Psoas muscle (tissue), 8 donors: ENCODE measurements at places on chromosomes 4 and X. TPM values are rescaled to one million over a fixed set of nuclear protein-coding genes. Genes with fewer than 3 reads are reported as not detected.
A peak's percentile ranks its signal among the peaks of the same experiment; 100 is the strongest.

GRCh38 chr4:14419516-14419915, 582.8 kb upstream of the CPEB2 start:
- H3K4me3 ChIP-seq: no peak overlapping the region
- no peaks in the 10 kb centered on the region for H3K4me1 ChIP-seq
- no peak for DNase-seq
- H3K27me3 ChIP-seq: no peaks in the 10 kb centered on the region
- no peak overlapping the region for H3K27ac ChIP-seq

DNA sequence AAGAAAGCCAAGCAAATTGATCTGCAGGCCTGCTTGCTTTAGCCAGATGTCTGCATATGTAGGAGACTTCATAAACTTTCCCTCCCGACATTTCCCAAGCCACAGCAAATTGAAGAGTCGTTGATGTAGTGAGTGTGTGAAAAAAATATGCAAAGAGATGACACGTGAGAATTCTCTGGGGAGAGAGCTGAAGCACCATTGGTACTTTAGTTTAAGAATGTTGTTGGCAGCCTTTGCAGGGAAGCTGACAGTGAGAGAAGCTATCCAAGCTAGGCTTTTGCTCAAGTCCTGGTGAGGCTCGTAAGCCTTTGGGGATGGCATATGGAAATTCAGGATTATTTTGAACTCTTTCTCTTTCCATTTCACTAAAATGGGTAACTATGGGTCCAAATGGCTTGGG, 87.5 kb downstream of the GLRA2 start:
- no peak for DNase-seq
- H3K4me1 ChIP-seq: no peaks in the 10 kb centered on the region
- H3K27ac ChIP-seq: no peak overlapping the region
- H3K36me3 ChIP-seq: no peaks in the 10 kb centered on the region
- no peak overlapping the region for H3K4me3 ChIP-seq

DNA sequence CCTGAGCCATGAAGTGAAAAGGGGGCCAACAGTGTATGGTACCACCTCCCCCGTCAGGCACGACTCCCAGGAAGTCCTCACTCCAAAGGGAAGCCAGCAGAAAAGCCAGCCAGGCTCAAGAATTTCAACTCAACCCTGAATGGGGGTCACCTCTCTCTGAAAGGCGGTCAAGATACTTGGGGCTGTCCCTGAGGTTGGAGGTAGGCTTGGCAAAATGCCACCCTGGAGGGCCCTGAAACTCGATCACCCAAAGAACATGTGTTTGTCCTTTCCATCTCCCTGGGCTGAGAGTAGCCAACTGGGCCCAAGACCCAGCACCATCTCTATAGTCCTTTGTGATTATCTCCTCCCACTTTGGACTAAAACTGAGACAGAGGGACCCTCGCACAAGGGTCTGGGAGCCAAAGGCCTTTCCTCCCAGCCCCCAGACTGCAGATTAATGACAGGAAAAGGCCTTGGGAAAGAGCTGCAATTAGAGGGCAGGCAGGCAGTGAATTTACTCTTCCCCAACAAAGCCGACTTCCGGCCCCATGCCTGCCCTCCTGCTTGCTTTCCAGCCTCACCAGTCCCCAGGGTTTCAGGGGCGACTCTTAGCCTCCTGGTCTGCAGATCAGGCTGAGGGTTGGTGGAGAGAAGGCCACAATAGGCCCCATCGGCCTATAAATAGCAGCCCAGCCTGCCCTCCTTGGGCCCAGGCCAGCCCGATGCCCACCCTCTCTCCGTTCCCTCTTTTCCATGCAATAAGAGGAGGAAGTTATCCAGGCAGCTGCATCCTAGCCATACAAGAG, 5.6 kb downstream of the SASH3 start:
- H3K27me3 ChIP-seq: no peaks in the 10 kb centered on the region
- H3K36me3 ChIP-seq: no peaks in the 10 kb centered on the region
- no peak for DNase-seq
- no peak overlapping the region for H3K4me3 ChIP-seq
- H3K4me1 ChIP-seq: no peaks in the 10 kb centered on the region

DNA sequence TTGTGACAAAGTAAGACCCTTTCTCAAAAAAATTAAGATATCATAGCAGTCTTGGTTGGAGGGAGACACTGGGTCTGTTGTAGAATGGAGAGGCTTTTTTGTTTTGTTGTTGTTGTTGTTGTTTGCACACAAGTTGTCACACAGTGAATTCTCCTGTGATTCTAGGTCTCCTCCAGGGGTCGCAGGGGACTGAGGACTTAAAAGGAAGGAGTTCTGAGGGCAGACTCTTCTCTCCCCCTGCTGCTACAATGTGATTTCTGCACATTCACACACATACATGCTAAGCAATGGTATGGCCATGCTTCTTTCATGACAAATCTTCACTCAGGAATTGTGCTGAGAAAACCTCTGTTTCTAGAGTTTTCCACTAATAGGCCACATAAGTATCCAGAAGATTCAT, 71.1 kb downstream of the ZNF732 start:
- H3K4me3 ChIP-seq: no peak overlapping the region
- no peaks in the 10 kb centered on the region for H3K36me3 ChIP-seq
- no peak overlapping the region for H3K27ac ChIP-seq
- no peaks in the 10 kb centered on the region for H3K4me1 ChIP-seq

GRCh38 chr4:150337734-150338133, 244.2 kb upstream of the MAB21L2 start:
- no peak for DNase-seq
- no peaks in the 10 kb centered on the region for H3K27me3 ChIP-seq
- H3K4me1 ChIP-seq: no peaks in the 10 kb centered on the region
- H3K36me3 ChIP-seq: no peaks in the 10 kb centered on the region
- no peak overlapping the region for H3K4me3 ChIP-seq

- no peak overlapping the region for H3K27ac ChIP-seq
- H3K4me3 ChIP-seq: no peak overlapping the region
- DNase-seq: no peak
- H3K36me3 ChIP-seq: no peaks in the 10 kb centered on the region
- H3K4me1 ChIP-seq: no peaks in the 10 kb centered on the region
Observed at GRCh38 chr4:152176627-152177214, 359.2 kb downstream of the FBXW7 start.

DNA sequence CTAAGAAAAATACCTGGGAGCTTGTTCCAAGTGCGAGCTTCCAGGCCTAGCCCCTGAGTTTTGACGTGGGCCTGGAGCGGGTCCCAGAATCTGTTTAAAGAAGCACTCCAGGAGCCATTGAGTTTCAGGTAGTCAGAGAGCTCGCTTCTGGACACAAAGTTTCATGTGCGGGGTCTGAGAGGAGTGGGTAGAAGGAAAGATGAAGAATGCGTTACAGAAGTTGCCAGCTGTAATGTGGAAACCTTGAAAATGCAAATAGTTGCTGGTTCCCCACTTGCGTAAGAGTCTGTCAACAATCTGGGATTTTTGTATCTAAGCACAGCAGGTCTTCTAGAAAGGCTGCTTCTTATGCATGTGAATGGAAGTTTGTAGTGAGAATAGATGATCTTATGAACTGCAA, 77.5 kb upstream of the CLCN4 start:
- H3K36me3 ChIP-seq: no peaks in the 10 kb centered on the region
- no peak overlapping the region for H3K4me3 ChIP-seq
- no peak overlapping the region for H3K27ac ChIP-seq
- DNase-seq: no peak
- H3K4me1 ChIP-seq: peaks cover 3% of the 10 kb centered on the region
- no peaks in the 10 kb centered on the region for H3K27me3 ChIP-seq

- no peak for DNase-seq
- H3K27ac ChIP-seq: no peak within 1 kb of the TSS
- H3K4me3 ChIP-seq: peak within 1 kb of the TSS; percentile 22
Observed at GRCh38 chrX:66163849-66164411, at the start of gene HEPH. TSS of gene HEPH (plus strand) at chrX:66164247. CDS start at chrX:66170571, 6,324 bp downstream.

GRCh38 chr4:141898346-141898745, 262.0 kb downstream of the IL15 start:
- H3K4me3 ChIP-seq: no peak overlapping the region
- no peaks in the 10 kb centered on the region for H3K4me1 ChIP-seq
- no peaks in the 10 kb centered on the region for H3K36me3 ChIP-seq

GRCh38 chr4:38266616-38267015, 306.4 kb downstream of the PTTG2 start:
- H3K4me3 ChIP-seq: no peak overlapping the region
- H3K36me3 ChIP-seq: no peaks in the 10 kb centered on the region
- no peaks in the 10 kb centered on the region for H3K27me3 ChIP-seq
- H3K27ac ChIP-seq: peak overlapping the region; percentile 64
- H3K4me1 ChIP-seq: peaks cover 4% of the 10 kb centered on the region

- no peak overlapping the region for H3K27ac ChIP-seq
- H3K36me3 ChIP-seq: no peaks in the 10 kb centered on the region
- DNase-seq: no peak
- H3K4me1 ChIP-seq: no peaks in the 10 kb centered on the region
Observed at GRCh38 chr4:176981074-176981473, 188.4 kb upstream of the VEGFC start.

- no peak overlapping the region for H3K4me3 ChIP-seq
- DNase-seq: no peak
- no peaks in the 10 kb centered on the region for H3K36me3 ChIP-seq
- no peaks in the 10 kb centered on the region for H3K4me1 ChIP-seq
Observed at GRCh38 chr4:90845777-90846176, 718.6 kb downstream of the CCSER1 start.

- peaks cover 3% of the 10 kb centered on the region for H3K4me1 ChIP-seq
- H3K27ac ChIP-seq: no peak overlapping the region
- no peak overlapping the region for H3K4me3 ChIP-seq
- H3K27me3 ChIP-seq: no peaks in the 10 kb centered on the region
- DNase-seq: no peak
Observed at GRCh38 chr4:44320833-44321232, 127.8 kb downstream of the KCTD8 start.

GRCh38 chrX:115058276-115058675, 40.9 kb upstream of the IL13RA2 start:
- H3K36me3 ChIP-seq: no peaks in the 10 kb centered on the region
- no peak overlapping the region for H3K4me3 ChIP-seq
- no peak overlapping the region for H3K27ac ChIP-seq
- no peak for DNase-seq
- H3K4me1 ChIP-seq: no peaks in the 10 kb centered on the region

DNA sequence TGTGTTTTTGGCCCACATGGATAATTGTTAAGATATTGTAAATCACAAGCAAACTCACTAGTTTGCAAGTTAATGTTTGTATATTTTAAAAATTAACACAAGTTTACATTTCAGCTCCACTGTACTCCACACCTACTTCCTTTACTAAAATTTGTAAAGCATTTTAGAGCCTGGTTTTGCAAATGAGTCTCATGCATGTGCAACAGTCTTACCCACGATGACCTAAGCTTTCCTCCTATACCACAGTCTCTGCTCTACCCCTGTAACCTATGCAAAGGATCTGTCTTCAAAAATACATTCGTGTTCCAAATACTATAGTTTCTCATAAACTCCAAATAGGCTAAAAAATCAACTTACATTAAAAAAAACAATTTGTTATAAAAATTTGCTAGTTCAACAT, 10.2 kb downstream of the BDH2 start:
- DNase-seq: no peak
- no peak overlapping the region for H3K27ac ChIP-seq
- peaks cover 11% of the 10 kb centered on the region for H3K36me3 ChIP-seq
- H3K27me3 ChIP-seq: no peaks in the 10 kb centered on the region
- H3K4me1 ChIP-seq: no peaks in the 10 kb centered on the region
- H3K4me3 ChIP-seq: no peak overlapping the region

DNA sequence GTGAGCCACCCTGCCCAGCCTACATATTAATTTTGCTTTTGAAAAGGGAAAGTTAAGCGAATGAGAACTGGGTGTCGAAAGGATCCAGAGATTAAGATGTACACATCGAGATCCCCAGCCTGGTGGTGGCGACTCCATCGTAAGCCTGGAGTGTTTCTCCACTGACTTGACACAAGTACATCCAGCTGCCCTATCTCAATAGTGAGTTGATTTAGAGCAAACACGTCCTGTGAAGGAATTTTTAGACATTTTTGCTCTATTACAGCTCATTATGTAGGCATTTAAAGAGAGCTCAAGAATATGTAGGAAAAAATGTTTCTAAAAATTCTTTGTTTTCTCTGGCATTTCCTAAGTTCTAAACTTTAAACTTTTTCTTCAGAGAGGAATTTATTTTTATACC, 11.7 kb upstream of the CLDN34 start:
- no peak overlapping the region for H3K4me3 ChIP-seq
- H3K36me3 ChIP-seq: no peaks in the 10 kb centered on the region
- no peaks in the 10 kb centered on the region for H3K4me1 ChIP-seq
- DNase-seq: no peak
- H3K27me3 ChIP-seq: no peaks in the 10 kb centered on the region

DNA sequence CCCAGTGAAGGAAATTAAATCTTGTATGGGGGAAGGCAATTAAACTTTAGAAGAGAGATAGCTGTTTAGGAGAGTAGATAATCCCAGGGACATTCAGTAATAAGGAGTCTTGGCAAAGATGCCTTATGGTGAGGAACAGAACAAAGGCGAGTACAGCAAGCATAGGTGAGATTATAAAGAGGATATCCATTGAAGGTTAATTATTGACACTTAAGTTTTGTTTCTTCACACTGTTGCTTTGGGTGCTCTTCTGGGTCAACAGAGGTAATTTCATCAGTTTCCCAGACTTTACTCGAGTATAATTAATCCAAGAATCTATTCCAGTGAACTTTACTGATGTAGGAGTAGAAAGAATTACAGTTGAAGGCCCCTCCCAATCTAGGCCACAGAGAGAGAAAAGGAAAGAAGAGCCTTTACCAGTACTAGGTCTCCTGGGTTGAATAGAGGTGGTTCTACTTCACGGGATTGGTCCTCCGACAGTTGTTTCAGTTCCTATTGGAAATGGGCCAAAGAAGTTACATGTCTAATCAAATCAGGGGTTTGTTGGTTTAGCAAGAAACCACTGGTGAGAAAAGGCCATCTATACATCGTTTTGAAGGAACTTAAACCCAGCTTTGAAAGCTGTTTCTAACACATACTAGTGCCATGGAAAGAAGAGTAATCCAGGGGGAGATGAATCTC, 27.2 kb downstream of the EPGN start:
- no peaks in the 10 kb centered on the region for H3K27me3 ChIP-seq
- no peak for DNase-seq
- no peak overlapping the region for H3K4me3 ChIP-seq

UGT8 gene
- not detected for total RNA-seq

DGKQ gene
- total RNA-seq: 3.9 TPM

TTC29 gene
- total RNA-seq: not detected

ITM2A gene
- 31.8 TPM for total RNA-seq

VSIG1 gene
- total RNA-seq: not detected

CXCL5 gene
- total RNA-seq: 0.52 TPM

C4orf51 gene
- not detected for total RNA-seq

TMEM144 gene
- 1.9 TPM for total RNA-seq

KLF8 gene
- total RNA-seq: 2.5 TPM

STOX2 gene
- 4.4 TPM for total RNA-seq

PNMA6A gene
- total RNA-seq: 0.38 TPM
